Uterus (tissue), 4 donors: ENCODE measurements at places on chromosomes 13 and 19. TPM values are rescaled to one million over a fixed set of nuclear protein-coding genes. Genes with fewer than 3 reads are reported as not detected.
A peak's percentile ranks its signal among the peaks of the same experiment; 100 is the strongest.

DMRTC2 gene
- 0.14 TPM for total RNA-seq

XAB2 gene
- 38.9 TPM for total RNA-seq

DNA sequence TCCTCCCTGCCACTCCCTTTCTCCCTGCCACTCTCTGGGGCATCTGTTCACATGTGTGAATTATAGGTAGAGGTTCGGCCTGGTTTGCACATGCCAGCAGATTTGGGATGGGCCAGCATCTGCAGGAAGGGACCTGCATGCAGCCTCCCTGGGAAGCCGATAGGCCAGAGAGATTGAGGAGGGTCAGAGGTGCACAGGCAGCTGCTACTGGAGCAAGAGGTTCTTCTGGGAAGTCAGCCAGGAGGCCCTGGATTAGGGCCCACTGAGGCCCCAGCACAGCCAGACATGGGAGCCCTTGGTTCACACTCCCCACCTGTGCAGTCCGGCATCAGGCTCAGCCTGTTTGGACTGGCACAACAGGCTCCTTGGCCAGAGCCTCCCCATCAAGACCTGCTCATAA is 12.1 kb downstream of the TUBA3C start:
- no peak overlapping the region for H3K4me3 ChIP-seq
- H3K27ac ChIP-seq = no peak overlapping the region
- no peaks in the 10 kb centered on the region for H3K4me1 ChIP-seq
- DNase-seq = no peak

IGFL1 gene
- total RNA-seq = not detected

- no peaks in the 10 kb centered on the region for H3K27me3 ChIP-seq
- no peak overlapping the region for H3K27ac ChIP-seq
- no peak for DNase-seq
- H3K4me1 ChIP-seq = no peaks in the 10 kb centered on the region
- no peak overlapping the region for H3K4me3 ChIP-seq
These were observed 66.6 kb upstream of the XPO4 start for GRCh38 chr13:20969182-20969581.

DNA sequence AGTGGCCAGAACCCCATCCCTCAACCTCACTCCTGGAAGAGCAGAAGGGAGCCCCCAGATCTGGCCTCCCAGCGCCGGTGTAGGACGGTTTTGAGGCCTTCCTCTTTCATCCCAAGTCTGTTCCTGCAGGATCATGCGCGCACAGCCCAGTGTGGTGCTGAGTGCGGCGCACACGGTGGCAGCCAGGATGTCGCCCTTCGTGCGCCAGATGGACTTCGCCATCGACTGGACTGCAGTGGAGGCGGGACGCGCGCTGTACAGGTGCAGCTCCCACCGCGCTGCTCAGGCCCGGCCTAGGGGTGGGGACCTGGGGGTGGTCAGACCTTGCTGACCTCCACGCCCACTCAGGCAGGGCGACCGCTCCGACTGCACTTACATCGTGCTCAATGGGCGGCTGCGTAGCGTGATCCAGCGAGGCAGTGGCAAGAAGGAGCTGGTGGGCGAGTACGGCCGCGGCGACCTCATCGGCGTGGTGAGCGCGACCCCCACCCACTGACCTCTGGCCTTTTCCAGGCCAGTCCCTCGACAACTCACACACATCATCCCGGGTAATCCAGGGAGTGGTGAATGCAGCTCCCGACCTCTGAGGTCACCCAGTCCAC is 14.8 kb downstream of the PNPLA6 start:
- no peaks in the 10 kb centered on the region for H3K27me3 ChIP-seq
- H3K27ac ChIP-seq = no peak overlapping the region
- no peaks in the 10 kb centered on the region for H3K36me3 ChIP-seq
- DNase-seq = no peak
- no peak overlapping the region for H3K4me3 ChIP-seq

HS6ST3 gene
- 8.7 TPM for total RNA-seq

- H3K27me3 ChIP-seq = no peaks in the 10 kb centered on the region
- H3K4me1 ChIP-seq = no peaks in the 10 kb centered on the region
- no peak overlapping the region for H3K4me3 ChIP-seq
These were observed 17.0 kb downstream of the HAUS8 start for GRCh38 chr19:17058236-17058635.

- no peaks in the 10 kb centered on the region for H3K27me3 ChIP-seq
- H3K4me1 ChIP-seq = no peaks in the 10 kb centered on the region
- H3K4me3 ChIP-seq = no peak overlapping the region
- DNase-seq = no peak
These were observed 295.8 kb downstream of the NDFIP2 start for GRCh38 chr13:79776531-79777295.

GRCh38 chr13:66506979-66507378 is 723.2 kb downstream of the PCDH9 start:
- H3K4me1 ChIP-seq = no peaks in the 10 kb centered on the region
- DNase-seq = no peak
- no peaks in the 10 kb centered on the region for H3K27me3 ChIP-seq
- H3K27ac ChIP-seq = no peak overlapping the region

DNA sequence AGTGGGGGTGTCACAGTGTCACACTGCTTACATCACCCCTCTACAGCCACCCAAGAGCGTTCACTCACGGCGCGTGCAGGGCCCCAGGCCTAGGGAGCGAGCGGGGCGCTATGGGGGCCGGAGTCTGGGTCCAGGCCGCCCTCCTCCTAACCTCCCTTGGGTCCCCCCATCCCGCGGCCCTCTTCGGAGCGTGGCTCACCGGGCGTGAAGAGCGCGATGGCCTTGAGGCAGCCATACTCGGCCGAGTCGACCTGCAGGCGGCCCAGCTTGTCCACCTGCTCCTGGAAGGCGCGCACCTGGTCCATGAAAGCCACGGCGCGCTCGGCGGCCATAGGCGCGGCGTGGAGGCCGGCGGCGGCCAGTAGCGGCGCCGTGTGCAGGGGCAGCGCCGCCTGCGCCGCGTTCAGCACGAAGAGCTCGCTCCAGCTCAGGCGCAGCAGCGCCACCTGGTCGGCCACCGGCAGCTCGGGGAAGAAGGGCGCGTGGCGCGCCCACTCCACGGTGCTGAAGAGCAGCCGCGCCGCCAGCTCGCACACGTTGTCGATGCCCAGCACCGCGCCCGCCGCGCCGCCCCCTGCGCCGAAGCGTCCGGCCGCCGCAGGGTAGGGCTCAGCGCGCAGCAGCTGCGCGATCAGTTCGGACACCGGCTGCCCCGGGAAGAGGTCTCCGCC is 9.4 kb downstream of the OCEL1 start:
- peak overlapping the region; percentile 81 for H3K27ac ChIP-seq
- H3K36me3 ChIP-seq = no peaks in the 10 kb centered on the region
- peak overlapping the region; percentile 6 for H3K4me3 ChIP-seq
- H3K4me1 ChIP-seq = peaks cover 13% of the 10 kb centered on the region

SIGLEC11 gene
- 3.9 TPM for total RNA-seq

- no peak for DNase-seq
- no peak overlapping the region for H3K27ac ChIP-seq
- H3K27me3 ChIP-seq = no peaks in the 10 kb centered on the region
- no peaks in the 10 kb centered on the region for H3K36me3 ChIP-seq
- no peak overlapping the region for H3K4me3 ChIP-seq
These were observed 118.7 kb downstream of the ATP11A start for GRCh38 chr13:112808377-112809140.
